ENCODE measurements at places on chromosomes 12 and 14. TPM values are rescaled to one million over a fixed set of nuclear protein-coding genes. Genes with fewer than 3 reads are reported as not detected.
A peak's percentile ranks its signal among the peaks of the same experiment; 100 is the strongest.

The TMPRSS12 gene
- total RNA-seq = not detected

The POTEM gene
- not detected for total RNA-seq

The FAM90A1 gene
- total RNA-seq = under 0.01 TPM

The EXOC3L4 gene
- 0.27 TPM for total RNA-seq

The OR10AD1 gene
- under 0.01 TPM for total RNA-seq

The REM2 gene
- under 0.01 TPM for total RNA-seq

The P2RX2 gene
- not detected for total RNA-seq

DNA sequence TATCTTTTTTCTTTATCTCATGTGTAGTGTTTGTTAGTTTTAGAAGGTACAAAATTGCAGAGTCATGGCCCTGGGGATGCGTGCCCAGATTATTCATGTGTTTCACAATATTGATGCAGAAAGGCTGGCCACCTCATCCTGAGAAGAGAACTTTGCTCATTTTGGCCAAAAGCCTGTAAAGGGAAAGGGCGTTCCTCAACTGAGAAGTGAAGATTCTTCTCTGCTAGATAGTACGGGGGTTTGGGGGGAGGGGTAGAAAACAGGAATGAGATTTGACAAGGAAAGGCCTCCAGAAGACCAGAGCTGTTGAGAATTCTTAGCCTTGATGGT is 1.7 kb downstream of the MGST1 start:
- peak; percentile 76 for DNase-seq

DNA sequence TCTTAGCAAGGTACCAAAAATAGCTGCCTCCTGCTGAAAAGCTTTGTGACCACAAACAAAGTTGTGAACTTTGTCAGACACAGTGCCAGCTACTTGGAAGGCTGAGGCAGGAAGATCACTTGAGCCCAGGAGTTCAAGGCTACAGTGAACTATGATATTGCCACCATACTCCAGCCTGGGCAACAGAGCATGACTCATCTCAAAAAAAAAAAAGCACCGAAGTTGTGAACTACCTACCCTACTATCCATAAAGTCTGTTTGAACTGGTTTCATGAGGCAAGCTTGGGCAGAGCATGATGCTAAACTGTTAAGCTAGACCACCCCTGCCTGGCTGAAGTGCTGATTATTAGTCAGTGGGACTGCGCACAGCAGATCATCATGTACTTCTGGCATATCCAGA is 75.5 kb downstream of the RAD52 start:
- no peak for DNase-seq

GRCh38 chr12:57735952-57736740 is 2.4 kb downstream of the AGAP2 start:
- no peak for DNase-seq

DNA sequence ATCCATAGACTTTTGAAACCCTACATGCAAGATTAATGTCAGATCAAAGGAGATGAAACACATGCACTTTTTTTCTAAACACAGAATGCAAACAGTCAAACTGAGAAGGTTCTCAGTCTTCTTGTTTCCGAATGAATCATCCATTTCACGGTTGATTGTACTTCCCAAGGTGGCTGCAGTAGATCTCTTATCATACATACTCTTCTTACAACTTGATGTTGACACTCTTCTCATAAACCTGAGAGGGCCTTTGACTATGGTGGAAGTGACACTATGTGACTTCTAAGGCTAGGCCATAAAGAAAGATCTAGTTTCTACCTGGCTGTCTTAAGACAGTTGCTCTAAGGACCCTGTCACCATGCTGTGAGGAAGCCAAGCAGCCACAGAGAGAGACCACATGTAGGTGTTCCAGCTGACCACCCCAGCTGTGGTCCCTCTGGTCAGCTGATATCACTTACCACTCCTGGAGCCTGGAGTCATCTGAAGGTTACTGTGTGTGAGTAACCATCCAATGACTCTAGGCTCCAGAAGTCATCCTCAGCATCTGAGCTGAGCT is 67.2 kb upstream of the HMGA2 start:
- DNase-seq = no peak

DNA sequence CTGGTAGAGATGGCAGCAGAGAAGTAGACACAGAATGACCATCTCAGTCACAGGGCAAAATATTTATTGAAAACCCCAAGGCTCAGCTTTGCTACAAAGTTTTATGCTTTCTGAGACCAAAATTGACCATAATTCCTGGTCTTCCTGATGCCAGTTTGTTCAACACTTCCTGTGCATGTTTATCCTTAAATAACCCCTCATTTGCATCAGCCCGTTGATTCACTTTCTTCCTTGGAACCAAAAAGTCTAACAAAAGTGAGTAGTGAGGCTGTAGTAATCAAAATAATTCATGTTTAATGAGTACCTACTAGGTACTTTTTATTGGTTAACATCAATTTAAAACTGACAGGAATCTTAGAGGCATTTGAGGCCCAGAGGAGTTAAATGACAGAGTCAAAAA is 51.7 kb downstream of the TRHDE start:
- DNase-seq = no peak

DNA sequence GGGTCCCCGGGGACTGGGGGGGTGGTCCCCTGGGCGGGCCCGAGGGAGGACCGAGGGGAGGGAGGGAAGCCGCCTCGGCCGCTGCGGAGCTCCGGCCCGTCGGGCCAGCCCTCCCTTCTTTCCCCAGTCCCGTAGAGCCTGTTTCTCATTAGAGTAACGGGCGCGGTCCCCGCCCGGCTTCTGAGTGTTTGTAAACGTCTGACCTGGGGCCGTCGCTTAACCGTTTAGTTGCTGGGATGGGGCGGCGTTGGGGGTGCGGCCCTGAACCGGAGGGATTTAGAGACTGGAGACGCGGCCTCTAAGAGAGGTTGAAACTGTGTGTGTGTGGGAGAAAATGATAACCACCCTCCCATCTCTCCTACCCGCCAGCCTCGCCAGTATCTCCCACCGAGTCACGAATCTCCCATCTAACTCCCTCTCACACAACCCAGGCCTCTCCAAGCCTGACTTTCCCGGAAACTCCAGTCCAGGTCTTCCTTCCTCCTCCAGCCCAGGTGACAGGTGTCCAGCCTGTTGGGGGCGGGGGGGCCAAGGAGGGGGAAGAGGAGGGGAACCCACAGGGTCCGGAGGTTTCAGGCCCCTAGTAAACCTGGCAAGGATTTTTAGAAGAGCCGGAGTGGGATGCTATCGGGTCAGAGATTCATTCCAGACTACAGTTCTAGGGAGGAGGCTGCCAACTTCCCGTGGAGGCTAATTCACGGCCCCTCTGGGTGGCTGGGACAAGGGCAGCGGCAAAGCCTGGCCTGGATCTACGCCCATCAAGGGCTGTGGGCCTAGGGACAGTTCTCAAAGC is 1.1 kb upstream of the NFATC4 start:
- DNase-seq = peak; percentile 46

- DNase-seq = no peak
Measured at GRCh38 chr12:54029529-54030441, 1.5 kb downstream of the HOXC6 start.

DNA sequence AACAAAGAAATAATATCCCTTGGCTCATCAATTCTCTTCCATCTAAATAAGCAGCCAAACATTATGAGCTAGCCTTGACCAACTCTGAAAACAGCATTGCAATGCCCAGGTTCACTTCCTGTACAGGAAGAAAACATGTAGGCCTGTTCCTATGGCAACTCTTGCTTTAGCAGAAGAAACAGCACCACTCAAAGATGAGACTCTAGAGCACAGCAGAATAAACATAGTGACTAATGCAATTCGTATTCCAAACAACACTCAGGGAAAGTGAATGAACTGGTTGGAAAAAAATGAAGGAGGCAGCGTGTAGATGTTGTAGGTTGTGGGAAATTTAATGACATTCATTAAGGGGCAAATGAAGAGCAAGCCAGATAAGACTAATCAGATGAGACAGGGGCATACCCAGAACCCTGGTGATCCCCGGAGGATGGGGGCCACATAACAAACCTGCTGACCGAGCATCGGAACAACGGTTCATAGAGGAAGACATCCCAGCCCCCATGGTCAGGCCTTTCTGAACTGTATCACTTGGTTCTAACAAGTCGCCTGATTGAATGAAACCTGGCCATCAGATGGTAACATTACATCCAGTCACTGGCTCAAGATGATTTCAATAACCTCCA is 9.0 kb downstream of the ARHGDIB start:
- DNase-seq = peak; percentile 72

- no peak for DNase-seq
Measured at GRCh38 chr12:9064815-9065606, 50.7 kb downstream of the A2M start.

GRCh38 chr14:63735720-63736119 is 7.9 kb upstream of the SGPP1 start:
- DNase-seq = no peak

- no peak for DNase-seq
Measured at GRCh38 chr12:85007836-85008235, 28.2 kb downstream of the TSPAN19 start.

- DNase-seq = no peak
Measured at GRCh38 chr12:112892856-112893255, 13.9 kb upstream of the OAS1 start.

GRCh38 chr12:106080791-106081170 is 58.0 kb downstream of the NUAK1 start:
- DNase-seq = no peak

GRCh38 chr14:90839889-90840266 is 23.6 kb upstream of the TTC7B start:
- no peak for DNase-seq

- no peak for DNase-seq
Measured at GRCh38 chr12:113138826-113139225, 3.3 kb upstream of the RASAL1 start.

DNA sequence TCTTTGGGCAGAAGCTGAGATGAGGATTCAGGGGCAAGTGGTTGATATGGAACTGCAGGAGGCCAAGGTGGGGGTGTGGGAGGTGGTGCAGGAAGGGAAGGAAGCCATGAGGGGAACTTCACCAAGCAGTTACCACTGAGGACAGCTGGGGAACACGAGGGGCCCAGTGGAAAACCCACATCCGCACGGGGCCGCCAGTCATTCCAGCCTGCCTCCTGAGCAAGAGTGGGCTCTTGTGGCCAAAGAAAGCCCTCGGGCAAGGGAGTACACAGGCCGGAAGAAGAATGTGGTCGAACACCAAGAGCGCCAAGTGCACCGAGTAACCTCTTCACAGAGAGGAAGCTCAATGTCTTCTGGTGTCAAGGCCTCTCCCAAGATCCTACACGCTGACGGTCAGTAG is 252.2 kb upstream of the FOXN3 start:
- peak; percentile 83 for DNase-seq

DNA sequence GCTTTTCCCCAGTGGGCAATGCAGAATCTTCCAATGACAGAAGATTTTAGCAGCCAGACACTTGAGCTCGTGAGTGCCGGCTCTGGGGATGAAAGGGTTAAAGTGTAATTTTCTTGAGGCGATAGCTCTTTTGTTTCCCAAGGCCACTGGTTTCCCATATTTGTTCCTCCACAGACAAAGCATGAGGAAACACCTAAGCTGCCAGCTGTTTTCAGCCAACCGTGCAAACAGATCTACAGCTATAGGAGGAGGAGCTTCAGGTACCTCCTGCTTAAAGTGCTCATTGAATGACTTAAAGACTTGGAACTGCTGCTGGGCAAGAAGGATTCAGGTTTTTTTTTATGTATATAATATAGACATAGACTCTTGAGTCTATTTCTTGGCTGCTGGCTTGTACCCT is 1311.5 kb downstream of the TMEM121 start:
- DNase-seq = no peak

DNA sequence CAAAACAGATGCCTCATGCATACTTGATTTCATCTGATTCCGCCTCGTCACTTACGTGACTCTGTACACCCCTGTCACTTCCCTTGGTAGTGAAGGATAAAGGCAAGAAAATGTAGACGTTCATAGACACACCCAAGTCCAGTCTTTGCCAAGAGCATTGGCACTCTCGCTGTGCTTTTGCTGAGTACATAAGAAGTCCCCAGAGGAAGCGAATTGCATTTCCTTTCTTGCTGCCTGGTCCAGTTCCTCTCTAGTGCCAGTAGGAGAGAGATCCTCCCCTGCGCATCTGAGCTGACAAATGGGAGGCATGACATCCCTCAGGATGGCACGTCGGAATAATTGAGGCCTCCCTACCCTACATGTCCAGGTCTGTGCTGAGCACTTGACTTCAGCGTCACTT is 21.3 kb upstream of the RIN3 start:
- DNase-seq = no peak

GRCh38 chr14:65333943-65334687 is 78.4 kb upstream of the FUT8 start:
- peak; percentile 16 for DNase-seq

DNA sequence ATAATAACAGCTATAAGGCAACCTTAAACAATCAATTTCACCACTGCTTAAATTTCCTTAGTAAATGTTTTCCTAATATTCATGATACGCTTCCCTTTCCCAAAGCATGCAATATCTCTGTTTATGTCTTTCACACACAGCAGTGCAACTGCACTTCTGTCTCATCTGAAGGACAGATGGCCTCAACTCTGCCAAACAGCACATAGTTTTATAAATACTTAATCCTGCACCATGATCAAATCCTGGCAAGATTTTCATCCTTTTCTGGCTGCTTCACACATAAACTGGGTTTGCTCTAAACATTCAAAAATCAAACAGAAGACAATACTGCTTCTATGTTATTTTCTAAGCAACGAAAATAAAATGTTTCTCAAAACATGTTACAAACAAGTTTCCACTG is 266.3 kb downstream of the ITPR2 start:
- no peak for DNase-seq

DNA sequence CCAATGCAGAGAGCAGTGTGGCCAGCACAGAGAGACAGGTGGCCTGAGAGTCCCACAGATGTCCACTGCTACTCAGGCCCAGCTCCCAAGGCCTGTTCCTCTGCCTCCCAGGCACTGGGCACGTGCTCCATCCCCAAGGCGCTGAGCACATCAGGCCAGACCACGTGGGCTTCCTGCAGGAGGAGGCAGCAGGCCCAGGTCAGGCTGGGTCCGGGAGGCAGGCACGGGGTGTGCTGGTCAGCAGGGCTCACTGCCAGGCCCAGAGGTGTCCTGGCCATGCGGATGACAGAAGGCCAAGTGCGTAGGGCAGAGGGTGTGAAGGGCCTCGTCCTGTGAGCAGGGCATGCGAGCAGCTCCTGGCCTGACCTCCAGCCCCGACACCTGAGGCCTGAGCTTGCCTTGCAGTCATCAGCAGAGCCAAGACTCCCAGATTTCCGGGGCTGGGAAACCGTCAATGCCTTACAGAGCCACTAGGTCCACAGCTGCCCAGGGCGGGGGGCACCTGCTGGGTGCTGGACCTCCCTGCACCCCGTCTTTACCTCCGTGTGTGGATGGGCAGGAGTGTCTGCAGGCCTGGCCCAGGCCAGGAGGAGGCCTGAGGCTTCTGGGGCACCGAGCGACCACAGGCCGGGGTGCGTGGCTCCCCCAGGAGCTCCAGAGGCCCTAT is 14.9 kb downstream of the TRMT61A start:
- no peak for DNase-seq

DNA sequence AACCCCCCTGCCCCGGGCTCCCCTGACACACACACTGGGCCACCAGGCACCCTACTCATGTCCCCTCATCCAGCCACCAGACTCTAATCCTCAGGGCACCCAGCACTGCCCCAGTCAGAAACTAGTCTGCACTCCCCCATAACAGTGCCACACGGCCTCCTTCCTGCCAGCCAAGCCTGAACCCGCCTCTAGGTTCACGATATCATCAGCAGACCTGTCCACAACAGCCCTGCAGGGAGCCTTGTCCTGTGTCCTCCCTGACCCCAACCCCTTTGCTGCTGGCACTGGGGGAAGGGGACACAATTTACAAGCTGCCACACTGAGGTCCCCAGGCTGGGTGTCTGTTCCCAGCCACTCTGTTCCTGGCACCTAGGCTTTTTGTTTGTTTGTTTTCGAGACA is 33.6 kb downstream of the LTBP2 start:
- no peak for DNase-seq

All from hematopoietic multipotent progenitor cell (in vitro differentiated cells).